ENCODE measurements at places on chromosomes 11 and 22.

- DNase-seq, result peak; percentile 22
Measured at GRCh38 chr22:22576244-22576988, 17.4 kb upstream of the PRAME start.

GRCh38 chr22:37310075-37310606 is 27.8 kb downstream of the CYTH4 start:
- no peak for DNase-seq

- no peak for DNase-seq
Measured at GRCh38 chr22:32281072-32281471, 25.9 kb upstream of the SLC5A4 start.

DNA sequence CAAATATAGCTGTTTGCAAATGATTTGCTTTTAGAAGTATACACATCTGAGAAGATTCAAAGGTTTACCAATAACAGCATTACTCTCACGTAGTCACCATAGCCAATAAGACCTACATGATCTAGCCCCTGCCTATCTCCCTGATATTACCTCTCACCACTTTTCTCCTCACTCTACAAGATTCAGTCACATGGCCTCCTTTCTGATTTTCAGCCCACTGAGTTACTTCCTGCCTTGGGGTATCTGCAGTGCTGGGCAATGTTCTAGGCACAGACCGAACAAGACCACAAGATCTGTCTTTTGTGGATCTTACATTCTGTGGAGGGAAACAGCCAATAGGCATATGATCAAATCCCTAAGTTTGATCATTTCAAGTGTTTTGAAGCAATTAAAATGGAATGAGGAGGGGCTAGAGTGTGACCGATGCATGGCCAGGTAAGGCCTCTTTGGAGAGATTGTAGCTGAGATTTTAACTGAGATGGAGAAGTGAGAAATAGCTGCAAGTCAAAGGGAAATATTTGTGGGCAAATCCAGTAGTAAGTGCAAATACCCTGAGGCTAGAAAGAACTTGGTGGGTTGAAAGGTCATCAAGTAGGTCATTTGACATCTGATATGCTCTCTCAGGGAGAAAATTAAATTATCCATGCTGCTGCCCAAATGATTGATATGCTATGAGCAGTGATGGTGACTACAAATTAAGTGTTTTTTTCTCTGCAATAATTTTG is 43.1 kb downstream of the ARL14EP start:
- DNase-seq, result no peak

GRCh38 chr11:130006929-130007328 is 4.3 kb upstream of the PRDM10 start:
- DNase-seq, result no peak

DNA sequence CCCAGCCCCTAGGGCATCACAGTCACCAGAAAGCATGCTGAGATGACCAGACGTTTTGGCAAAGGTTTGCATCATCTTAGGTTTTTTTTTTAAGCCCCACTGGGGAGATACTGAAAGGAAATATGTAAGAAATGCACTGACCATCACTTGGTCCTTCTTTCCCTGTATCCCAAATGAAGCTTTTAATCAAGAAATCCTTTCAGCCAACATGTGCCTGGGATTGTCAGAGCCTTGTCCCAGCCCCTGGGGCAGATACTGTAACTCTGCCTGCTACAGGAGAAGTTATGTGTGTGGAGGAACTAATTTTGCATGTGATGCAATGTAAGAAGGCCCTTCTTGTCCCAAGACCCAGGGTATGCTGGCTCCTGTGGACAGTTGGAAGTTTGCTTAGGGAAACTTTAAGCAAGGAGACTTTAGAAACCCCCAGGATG is 65.6 kb downstream of the PPFIBP2 start:
- DNase-seq, result no peak

GRCh38 chr11:128399251-128400121 is 187.9 kb downstream of the ETS1 start:
- peak; percentile 23 for DNase-seq

DNA sequence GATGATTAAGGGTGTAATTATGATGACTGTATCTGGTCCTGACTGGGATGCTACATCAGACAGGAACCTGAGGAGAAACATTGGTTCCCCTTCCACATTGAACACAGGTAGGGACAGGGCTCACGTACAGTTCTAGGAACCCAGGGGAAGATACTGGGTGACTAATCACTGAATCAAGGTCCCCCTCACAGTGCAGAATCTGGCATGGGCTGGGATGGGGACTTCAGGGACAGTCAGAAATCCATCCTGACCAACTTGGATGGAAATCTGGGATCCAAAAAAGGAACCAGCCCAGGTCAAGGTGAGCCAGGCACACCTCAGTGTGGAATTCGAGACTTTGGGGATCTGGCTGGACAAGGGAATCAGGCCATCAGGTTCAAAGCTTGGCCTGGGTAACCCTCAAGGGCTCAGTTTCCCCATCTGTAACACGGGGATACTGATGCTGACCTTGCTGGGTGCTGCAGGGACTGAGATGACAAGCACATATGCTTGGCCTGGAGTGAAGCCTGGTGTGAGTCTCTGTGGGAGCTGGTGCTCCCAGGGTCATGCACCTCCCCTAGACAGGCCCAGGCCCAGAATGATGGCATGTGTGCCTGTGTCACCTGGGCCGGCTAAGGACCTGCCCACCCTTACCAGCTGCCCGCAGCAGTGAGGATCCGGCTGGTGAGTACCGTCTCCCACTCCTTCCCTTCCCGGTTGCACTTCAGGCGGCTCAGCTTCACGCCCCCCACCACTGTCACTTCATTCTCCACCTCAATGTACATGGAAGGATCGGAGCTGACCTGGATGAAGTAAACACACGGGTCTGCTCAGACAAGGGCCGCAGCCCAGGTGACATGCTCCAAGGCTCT is 67.4 kb upstream of the CLTCL1 start:
- DNase-seq, result no peak

DNA sequence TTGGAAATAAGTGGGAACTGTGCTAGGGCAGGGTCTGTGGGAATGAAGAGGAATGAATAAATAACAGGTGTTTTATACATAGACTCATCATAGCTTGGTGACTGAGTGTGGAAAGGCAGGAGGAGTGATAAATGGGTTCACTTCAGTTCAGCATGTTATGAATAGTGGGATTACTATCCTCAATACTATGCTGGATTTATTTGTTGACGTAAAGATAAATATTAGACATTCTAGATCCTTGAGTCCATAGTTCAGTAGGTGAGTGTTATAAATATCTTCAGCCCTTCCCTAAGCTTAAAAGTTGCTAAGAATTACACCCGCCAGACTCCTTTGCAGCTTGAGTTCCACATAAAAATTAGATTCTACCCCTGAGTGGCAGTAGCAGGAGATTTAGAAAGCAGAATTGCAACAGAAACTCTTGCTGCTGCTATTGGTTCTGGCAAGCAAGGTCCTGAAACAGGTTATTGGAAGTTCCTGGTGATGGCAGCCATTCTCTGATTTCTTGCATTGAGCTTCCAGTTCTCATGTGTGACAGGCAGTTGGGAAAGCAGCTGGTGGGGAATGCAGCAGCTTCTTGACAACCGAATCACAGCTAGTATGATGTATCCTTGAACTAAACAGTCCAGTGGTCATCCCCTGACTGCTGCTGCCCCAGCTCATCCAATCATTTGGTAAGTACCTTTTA is 1558.9 kb downstream of the FAM181B start:
- no peak for DNase-seq

DNA sequence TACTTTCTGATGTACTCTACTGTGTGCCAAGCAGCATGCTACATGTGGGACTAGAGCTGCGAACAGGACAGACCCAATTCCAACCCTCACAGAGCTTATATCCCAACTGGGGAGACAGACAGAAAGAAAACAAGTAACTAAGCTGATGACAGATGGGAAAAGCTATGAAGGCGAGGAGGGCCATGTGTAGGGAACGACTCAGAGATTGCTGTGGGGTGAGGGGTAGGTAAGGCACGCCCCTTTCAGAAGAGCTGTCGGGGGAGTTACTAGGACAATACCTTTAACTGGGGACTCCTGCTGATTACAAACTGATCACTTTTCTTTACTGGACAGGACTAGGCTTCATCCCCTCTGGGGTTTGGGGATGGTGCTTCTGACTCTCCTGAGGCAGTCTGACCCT is 48.9 kb downstream of the ST3GAL4 start:
- DNase-seq, result no peak

GRCh38 chr11:2092956-2093412 is 46.2 kb downstream of the IGF2 start:
- peak; percentile 92 for DNase-seq

DNA sequence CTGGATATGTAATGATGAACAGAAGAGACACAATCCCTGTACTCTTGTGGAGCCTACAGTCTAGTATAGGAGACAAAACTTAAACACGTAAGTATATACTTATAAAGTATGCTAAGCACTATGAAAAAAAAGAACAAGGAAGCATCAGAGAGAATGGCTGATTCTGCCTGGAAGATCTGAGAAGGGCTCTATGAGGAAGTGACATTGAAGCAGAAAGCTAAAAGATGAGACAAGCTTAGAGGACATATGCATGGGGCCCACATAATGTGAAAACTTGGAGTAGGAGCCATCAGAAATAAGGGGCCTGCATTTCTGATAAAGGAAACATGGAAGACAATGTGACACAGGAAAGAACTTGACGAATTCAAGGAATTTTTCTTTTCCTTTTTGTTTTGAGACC is 16.6 kb downstream of the SAA1 start:
- DNase-seq, result no peak

GRCh38 chr11:118625036-118625690 is 17.7 kb downstream of the PHLDB1 start:
- no peak for DNase-seq

DNA sequence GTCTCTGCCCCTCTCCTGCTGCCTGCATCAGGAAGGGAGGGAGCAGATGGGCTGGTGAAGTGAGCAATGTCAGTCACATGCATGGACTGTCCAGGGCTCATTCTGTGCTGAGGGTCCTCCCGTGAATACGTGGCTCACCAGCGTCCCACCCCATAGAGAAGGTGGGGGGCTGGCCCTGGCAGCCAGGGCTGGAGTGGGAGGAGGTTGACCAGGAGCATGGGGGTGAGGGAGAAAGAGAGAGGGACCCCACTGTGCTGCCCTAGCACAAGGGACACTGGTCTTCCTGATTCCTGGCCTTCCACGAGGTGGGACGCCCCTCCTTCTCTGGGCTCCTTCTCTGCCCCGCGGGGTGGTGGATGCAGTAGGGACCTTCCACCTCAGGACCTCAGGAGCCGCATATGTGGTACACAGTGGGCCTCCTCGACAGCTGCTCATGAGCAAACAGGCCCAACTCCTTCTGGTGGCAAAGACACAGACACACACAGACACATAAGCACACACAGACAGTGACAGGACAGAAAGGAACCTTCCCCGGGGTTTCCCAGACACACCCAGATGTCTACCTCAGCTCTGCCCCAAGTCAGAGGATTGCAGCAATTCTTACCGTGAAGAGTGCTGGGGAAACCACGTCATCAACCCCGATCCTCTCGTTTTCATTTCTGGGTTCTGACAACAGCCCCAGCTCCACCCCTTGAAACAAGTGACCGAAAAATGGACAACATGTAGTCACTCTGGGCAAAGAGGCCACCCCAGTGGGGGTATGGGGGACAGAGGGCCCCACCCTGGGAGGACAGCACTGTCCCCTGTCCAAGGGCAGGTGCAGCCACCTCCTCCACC is 3.6 kb upstream of the APOBEC3A start:
- DNase-seq, result peak; percentile 60

- no peak for DNase-seq
Measured at GRCh38 chr11:36376009-36376887, 80.2 kb downstream of the PRR5L start.

DNA sequence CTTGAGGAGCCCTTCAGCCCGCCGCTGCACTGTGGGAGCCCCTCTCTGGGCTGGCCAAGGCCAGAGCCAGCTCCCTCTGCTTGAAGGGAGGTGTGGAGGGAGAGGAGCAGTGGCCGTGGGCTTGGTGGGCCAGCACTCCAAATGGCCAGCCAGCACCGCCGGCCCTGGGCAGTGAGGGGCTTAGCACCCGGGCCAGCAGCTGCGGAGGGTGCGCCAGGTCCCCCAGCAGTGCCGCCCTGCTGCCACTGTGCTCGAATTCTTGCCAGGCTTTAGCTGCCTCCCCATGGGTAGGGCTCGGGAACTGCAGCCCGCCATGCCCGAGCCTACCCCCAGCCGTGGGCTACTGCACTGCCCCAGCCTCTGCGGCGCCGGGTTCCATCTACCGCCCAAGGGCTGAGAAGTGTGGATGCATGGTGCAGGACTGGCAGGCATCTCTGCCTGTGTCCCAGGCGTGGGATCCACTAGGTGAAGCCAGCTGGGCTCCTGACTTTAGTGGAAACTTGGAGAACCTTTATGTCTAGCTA is 82.7 kb downstream of the KCNA4 start:
- no peak for DNase-seq

DNA sequence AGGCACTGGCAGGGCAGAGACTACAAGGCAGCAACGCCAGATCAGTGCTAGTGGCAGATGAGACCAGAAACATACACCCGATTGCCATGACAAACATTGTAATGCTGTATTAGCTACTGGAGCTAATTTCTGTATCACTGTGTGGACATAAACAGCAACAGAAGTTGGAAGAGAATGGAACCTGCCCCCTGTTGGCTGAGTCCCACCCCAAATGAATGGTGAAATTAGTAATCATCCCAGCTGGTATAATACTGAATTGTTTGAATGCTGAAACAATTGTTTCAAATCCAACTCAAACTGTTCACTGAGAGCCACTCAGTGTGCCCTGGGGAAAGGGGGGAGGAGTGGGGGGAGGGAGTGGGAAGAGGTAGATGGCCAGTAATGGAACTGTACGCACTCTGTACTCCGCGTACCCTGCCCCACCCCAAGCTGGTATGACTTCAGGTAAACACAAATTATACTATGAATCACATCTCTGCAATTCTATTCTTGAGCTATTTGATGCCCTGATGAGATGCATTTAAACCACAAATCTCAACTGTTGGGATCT is 11.2 kb upstream of the BIRC3 start:
- DNase-seq, result no peak

DNA sequence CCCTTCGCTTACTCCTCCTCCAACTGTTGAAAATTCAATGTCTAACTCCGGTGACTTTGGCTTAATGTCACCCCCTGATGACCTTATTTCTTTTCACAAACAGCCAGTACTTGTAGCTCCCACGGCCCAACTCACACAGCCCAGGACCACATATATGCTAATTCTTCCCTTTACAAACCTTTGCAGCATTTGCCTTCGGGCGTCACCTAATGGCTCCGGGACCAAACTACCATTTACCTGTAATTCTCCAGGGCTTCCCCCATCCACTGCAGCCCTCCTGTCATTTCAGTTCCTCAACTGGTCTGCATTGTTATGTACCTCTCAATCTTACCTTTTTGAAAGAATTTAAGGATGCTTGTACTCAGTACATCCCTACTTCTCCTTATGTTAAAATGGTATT is 29.8 kb upstream of the OR56B4 start:
- no peak for DNase-seq

GRCh38 chr22:49018601-49019000 is 809.1 kb downstream of the BRD1 start:
- no peak for DNase-seq

GRCh38 chr11:127789927-127790326 is 789.4 kb upstream of the KIRREL3 start:
- peak; percentile 28 for DNase-seq

DNA sequence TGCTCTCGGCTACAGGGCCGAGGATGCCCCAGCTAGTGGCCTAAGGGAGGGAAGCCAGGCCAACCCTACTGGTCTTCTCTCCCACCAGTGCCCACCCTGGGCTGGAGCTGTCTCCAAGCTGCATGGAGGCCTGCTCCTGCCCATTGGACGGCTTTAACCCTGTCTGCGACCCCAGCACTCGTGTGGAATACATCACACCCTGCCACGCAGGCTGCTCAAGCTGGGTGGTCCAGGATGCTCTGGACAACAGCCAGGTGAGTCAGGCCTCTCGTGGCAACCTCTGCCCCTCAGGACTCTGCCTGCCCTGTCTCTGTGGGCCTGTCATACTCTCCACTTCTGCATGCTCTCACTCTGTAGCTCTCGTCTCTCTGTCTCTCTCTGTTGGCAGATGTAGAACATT is 44.1 kb upstream of the TPBGL start:
- no peak for DNase-seq

- DNase-seq, result no peak
Measured at GRCh38 chr11:44967930-44968496, 17.3 kb upstream of the TP53I11 start.
